DMS79 (cell line): ENCODE measurements at places on chromosomes 4 and X.

GRCh38 chr4:138736362-138736761 lies 279.2 kb upstream of the NOCT start:
- DNase-seq: no peak

DNA sequence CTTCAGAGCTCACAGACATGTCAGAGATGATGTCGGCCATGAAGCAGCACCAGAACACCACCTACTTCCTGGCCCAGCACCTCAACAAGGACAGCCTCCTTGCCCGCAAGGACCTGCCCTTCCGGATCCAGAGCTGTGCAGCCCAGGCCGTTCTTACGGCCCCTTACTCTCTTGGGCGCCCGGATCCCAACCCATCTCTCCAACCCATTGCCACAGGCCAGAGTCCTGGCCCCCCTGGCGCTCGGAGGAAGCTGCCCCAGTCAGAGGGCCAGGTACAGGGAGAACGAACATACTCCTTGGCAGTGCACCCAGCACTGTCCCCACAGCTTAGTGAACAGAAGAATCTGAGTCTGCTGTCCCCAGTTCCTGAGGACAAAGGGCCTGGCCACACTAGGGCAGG lies 27.9 kb upstream of the PRPS1 start:
- DNase-seq: no peak

- no peak for DNase-seq
Measured at GRCh38 chr4:61273233-61273632, 73.1 kb downstream of the ADGRL3 start.

DNA sequence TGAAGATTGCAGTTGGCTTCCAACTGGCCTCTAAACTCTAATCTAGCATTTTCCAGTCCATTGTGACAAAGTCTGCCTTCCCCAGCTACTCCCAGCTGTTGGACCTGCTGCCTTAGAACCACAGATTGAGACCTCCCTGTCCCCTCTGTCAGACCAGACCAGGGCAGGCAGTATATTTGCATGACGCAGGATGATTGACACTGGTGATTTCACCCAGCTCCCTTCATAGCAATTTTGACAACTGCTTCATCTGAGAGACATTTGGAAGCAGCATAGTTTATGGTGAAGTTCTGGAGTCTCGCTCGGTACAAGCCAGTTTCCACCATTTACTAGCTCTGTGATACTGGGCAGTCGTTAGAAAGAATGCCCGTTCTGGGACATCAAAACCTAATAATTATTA lies 2.5 kb downstream of the CYP4V2 start:
- DNase-seq: no peak

DNA sequence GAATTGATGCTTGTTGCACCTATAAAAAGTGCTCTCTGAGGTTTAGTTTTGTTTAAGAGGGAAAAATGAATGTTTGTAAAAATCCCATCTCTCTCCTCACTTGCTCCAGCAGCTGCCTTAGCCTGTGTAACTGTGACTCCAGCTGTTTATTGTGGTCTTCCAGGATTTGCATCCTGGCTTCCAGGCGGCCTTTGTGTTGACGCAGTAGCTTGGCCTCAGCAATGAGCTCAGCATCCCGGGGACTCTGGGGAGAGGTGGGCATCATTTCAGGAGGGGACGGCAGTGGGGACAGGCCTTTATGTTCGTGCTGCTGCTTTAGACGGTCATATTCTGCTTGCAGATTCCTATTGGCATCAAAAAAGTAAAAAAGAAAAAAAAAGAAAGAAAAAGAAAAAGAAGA lies 75.3 kb upstream of the FTHL17 start:
- DNase-seq: no peak

GRCh38 chrX:75522565-75523431 lies at the start of gene ZDHHC15:
TSS of gene ZDHHC15 (minus strand) at chrX:75523037. CDS start at chrX:75523024, 13 bp downstream.
- DNase-seq: peak; percentile 70

DNA sequence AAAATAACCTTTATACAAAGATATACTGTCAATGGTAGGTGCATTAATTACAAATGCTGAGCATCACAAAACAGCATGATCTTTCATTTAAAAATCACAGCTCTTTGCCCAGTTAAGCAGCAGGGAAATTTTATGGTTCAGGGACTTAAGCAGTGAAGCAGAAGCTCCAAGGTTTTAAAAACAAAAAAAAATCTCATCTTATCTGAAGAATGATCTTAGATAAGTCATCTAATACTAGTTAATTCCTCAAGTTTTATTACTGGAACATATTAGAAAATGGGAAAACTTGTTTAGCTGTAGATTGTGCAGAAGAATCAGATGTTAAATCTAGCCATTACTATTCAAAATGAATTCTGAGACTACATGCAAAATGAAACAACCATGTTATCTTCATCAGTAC lies 289.9 kb downstream of the GASK1B start:
- no peak for DNase-seq

- DNase-seq: no peak
Measured at GRCh38 chr4:41141900-41142299, 72.4 kb downstream of the APBB2 start.

DNA sequence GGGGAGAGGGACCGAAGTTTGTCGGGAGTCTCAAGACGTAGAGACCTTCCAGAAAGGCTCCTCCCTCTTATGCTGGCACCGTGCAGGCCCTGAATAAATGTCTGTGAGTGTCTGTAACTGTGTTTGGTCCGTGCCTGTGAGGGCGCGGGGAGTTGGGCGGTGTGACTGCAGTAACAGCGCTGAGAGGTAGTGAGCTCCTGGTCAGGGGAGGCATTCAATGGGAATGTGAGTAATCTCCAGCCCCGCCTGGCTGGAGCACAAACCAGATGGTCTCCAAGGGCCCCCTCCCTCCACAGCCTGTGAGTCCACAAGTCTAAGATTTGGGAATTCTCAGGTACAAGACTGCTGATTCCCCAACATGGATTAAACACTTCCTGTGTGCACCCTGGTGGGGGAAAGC lies 100.0 kb downstream of the HMX1 start:
- no peak for DNase-seq

DNA sequence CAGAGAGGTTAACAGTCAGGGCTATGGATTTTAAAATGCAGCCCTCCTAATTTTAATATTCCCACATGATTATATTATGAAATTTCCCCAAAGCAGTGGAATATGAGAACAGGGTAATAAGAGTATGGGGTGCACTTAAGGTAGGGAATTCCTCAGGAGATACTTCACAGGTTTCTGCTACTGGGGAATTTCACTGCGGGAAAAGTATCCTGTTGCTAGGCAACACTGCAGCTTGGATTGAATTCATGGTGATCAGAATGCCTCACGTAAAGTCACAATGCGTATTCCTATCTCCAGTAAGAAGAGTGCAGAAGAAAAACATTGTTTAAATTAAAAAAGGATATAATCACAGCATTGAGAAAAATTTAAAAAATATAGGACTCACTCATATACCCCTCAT lies 398.1 kb upstream of the RPS6KA3 start:
- no peak for DNase-seq

DNA sequence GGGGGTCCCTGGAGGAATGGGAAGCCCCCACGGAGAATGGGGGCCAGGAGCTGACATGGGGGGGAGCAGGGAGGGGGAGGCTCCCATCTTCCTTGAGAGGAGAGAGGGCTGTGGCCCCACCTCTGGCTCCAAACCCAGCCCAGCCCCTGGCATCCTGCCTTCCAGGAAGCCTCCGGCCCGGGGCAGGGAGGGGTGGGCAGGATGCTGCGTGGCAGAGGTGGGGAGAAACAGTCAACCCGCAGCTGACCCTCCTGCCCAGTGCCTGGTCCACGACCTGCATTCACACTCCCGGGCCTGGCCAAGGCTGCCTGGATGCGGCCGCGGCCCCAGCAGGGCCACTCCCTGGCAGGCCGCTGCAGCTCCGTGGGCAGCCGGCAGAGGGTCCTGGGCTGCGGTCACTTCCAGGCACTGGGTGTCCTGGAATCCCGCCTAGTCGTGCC lies 39.0 kb downstream of the CPLX1 start:
- no peak for DNase-seq

GRCh38 chr4:106671716-106672115 lies 303.1 kb upstream of the GIMD1 start:
- no peak for DNase-seq

DNA sequence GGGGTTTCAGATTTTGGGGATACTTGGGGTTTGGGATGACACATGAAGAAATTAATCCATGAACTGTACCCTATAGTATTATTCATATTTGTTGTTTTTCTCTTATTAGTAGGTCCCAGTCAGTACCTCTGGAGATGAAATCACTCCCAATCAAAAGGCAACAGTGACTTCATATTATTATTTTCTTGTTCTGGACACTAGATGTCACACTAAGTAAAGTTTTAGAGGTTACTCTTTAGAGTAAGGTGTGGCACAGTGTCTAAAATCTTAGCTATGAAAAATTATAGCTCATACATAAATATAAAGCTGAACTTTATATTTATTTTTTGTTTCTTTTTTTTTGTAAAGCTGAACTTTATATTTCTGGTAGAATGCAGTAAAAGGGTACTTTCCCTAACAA lies 35.1 kb downstream of the FAM114A1 start:
- no peak for DNase-seq

GRCh38 chr4:74524985-74525384 lies 80.0 kb downstream of the AREG start:
- no peak for DNase-seq

GRCh38 chr4:38949411-38950051 lies 81.9 kb downstream of the FAM114A1 start:
- no peak for DNase-seq

GRCh38 chrX:64975989-64976672 lies at the start of gene ZC4H2:
TSS of gene ZC4H2 (minus strand) at chrX:64976450. CDS start at chrX:64976377, 73 bp downstream.
- DNase-seq: no peak

DNA sequence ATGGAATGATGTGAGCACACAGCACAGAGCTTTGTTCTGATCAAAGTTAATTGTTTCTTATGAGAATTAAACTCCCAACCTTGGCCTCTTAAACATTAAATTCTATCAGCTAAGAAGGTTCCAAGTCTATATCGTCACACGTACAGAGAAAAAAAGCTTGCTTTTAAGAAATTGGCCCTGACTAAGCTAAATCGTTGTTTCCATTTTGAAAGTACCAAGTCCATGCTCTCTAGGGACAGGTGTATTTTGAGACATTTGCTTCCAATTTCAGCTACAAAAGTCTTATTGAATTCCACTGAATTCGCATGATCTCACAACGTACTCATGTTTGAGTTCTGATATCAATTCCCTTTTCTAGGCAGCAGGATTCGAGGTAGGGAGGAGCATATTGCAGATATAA lies 157.4 kb downstream of the SHROOM3 start:
- no peak for DNase-seq

DNA sequence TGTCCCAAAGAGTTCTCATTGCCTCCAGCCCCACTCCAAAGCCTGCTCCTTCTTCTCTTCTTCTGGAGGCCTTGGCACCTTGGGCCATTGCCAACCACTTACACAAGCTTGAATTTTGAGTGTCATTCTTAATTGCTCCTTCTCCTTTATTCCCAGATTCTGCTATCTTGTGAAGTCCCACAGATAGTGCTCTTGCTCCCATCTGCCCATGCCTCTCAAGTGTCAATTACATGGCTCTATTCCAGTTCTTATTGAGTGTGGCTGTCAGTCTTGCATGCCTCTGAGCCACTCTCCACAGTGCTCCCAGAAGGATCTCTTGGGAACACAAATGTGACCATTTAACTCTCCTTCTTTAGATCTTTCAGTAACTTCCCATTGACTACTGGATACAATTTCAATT lies 117.3 kb upstream of the SFRP2 start:
- DNase-seq: no peak

DNA sequence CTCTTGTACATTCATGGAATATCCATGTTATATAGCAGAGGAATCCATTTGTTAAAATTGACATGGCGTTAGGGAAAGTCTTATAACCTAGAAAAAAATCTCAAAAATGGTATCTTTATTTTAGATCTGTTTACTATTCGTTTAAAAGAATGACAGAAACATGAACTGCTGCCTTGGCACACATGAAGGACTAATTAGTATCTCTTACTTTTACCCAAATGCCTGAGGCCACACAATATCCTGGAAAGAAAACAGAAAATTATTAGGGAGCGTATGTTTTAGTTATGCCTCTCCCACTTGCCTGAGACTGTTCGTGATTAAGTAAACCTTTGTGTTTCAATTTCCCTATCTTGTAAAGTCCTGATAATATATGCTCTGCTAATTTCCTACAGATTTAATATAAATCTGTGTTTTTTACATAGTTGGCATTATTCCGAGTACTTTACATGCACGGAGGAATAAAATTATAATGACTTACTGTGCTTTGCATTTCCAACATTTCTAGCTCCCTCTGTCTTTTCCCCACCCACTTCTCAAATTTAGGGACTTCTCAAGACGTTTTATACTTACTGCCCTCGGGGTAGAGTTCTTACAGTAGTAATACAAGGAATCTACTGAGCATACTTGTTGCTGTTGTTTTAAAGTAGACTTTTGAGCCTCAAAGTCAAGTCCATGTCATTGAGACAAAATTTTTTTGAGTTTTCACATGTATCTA lies 147.3 kb downstream of the VEGFC start:
- no peak for DNase-seq

- no peak for DNase-seq
Measured at GRCh38 chr4:152691761-152692160, 12.0 kb upstream of the TMEM154 start.

- DNase-seq: no peak
Measured at GRCh38 chr4:47744253-47744652, 93.6 kb downstream of the CORIN start.

- DNase-seq: no peak
Measured at GRCh38 chr4:165872461-165873297, at the start of gene TLL1. TSS of gene TLL1 (plus strand) at chr4:165873237. CDS start at chr4:165873905, 668 bp downstream.

GRCh38 chr4:14091966-14092365 lies 464.4 kb upstream of the BOD1L1 start:
- DNase-seq: no peak

GRCh38 chr4:45036677-45037076 lies 310.3 kb upstream of the GNPDA2 start:
- no peak for DNase-seq

GRCh38 chr4:172787111-172787510 lies 381.5 kb upstream of the GALNT7 start:
- no peak for DNase-seq

DNA sequence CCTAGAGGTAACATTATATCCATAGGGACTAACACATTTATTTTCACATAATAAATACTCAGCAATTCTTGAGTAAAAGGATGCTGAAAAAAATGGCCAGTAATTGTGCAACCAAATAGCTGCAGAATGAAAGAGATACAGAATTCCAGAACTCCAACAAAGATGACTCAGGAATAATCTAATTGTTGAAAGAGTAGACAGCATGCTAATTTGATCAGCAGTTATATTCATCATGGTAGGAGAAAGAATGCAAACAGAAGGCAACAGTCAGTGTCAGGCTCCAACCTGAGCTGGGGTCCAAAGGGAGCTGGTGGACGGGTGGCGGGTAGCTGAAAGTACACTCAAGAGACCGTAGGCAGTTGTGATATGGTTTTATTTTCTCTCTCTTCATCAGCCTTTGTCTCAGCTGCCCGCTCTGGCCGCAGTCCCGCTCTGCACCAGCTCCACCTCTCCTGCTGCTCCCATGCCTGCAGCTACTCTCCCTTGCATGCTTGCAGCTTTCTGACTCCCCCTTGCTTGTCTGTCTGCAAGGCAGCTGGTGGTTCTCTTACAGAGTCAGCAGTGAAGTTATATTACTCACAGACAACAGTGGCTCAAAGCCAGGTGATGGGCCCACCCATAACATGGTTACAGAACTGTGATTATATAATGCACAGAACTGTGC lies 1150.1 kb downstream of the STIM2 start:
- DNase-seq: no peak

GRCh38 chrX:115960440-115961084 lies 210.0 kb upstream of the AGTR2 start:
- no peak for DNase-seq

GRCh38 chrX:149950681-149951080 lies 12.4 kb upstream of the EOLA2 start:
- DNase-seq: peak; percentile 1
